ENCODE measurements at places on chromosomes 7 and 10.

DNA sequence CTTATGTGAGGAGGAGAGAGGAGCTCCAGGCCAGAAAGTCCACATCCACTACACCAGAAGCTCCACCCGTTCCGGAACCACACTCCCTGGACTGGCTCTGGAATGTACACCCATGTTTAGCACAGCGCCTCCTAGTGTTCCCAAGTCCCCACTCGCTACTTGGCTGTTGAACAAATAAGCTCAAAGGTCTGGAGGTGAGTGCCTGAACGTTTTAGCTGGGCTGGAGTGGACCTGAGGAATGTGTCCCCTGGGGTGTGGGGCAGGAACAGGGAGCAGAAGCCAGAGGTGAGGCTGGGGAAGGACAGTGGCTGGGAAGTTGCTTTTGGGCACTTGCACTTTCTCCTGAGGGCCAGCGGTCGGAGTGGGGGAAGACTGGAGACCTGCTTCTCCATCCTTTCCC is 164.1 kb upstream of the CDCA7L start:
- DNase-seq, result peak; percentile 15

DNA sequence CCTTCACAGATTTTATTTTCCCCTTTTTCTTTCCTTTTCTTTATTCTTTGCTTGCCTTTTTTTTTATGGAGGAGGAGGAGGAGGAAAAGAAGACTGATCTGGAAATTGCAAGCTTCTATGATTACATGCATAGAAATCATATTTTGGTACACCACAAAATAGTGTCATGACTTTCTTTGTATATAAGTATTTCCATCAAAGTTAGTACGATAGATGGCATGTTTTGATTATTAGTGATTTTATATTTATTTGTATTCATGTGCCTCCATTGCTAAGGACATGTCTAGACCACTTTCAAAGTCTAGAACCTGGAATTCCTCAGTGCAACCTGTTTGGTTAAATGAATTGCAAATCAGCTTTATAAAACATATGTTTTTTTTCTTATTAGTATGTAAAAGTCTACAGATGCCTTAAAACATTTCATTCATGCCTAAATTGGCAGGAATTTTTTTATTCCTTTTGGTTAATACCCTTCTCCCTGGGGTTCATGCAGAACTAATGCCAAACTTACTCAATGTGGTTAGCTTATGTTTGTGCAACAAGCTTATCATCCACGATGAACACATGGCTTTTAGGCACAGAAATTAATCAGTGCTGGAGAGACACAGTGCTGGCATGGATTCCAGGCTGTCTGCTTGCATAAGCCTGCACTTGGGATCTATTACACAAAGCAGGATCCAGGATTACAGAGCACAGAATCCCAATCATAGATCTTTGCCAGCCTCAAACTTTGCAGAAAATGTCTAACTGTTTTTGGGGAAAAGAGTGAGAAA is 213.1 kb downstream of the CHRM2 start:
- no peak for DNase-seq

GRCh38 chr10:91901784-91902677 is 7.3 kb downstream of the FGFBP3 start:
- DNase-seq, result peak; percentile 90

DNA sequence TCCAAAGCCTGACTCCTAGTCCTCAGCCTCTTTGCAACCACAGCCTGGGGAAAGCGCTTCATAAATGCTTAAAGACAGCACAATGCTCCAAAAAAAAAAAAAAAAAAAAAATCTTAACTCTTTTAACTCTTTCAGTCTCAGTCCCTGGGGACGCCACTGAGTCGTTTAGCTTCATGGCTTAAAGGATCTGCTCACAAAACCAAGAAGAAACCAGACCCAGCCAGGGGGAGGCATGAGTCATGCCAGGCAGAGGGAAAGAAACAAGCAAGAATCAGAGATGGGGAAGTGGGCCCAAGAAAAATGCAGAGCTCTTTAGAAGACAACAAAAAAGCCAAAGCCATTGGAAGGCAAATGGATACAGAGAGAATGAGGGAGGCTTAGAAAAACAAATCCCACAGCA is 32.5 kb upstream of the DOCK1 start:
- DNase-seq, result no peak

GRCh38 chr10:110209926-110210673 is 2.7 kb downstream of the MXI1 start:
- DNase-seq, result no peak

DNA sequence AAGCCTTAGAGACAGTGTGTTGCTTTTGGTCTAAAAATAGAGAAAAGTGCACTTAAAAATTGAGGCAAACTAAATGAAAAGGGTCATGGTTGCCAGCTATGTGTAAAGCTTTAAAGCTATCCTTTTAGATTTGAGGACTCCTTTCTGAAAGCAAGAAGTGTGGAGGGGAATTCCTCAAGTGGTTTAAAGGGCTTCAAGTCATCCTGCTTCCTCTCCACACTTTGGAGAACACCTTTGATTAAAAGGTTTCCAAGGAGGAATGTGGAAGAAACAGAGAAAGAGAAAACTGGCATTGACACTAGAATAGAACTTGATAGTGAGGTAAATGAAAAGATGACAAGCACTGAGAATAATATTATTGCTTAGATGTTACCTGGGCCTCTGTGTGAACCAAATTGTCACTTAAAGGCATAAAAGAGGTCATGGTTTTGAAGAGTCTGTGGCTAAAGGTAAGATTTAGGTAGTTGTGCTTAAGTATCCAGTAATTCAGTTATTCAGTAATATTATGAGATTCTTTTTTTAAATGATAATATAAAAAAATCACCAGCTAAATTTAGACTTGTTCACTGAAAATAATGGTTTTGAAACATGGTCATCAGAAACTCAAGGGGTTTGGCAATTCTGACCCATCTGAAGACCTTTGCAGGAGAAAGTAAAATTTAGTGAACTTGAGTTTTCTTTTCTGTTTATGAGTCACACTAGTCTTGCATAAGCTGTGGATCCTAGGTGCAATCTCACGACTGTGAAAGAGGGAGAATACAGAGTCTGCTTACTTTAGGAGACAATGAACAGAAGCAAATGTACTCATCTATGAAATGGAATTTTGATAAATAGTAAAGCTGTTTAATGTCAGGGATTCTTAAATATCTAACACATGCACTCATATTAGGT is 466.0 kb downstream of the KIF20B start:
- no peak for DNase-seq

DNA sequence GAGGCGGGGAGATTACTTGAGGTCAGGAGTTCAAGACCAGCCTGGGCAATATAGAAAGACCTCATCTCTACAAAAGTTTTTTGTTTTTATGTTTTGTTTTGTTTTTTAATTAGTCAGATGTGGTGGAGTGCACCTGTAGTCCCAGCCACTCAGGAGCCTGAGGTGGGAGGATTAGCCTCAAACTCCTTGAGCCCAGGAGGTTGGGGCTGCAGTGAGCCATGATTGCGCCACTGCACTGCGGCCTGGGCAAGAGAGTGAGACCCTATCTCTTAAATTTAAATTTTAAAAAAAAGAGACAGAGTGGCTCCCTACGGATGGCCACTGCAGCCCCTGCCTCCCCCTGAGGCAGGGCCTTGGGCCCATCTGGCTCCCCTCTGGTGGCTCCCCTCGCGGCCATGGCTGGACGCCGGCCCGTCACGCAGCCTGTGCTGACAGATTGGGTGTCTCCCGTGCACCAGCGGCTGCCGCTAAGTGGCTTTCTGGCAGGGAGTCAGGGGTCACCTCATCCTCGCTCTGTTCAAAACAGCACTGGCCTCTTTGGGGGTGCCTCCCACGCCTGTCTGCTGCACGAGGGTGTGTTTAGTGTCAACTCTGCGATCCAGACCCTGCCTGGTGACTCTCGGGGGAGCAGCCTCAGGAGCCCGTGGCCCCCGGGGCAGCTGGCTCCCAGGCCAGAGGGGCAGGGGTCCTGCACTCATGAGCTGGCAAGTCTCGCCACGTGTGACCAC is 44.4 kb upstream of the ELN start:
- no peak for DNase-seq

DNA sequence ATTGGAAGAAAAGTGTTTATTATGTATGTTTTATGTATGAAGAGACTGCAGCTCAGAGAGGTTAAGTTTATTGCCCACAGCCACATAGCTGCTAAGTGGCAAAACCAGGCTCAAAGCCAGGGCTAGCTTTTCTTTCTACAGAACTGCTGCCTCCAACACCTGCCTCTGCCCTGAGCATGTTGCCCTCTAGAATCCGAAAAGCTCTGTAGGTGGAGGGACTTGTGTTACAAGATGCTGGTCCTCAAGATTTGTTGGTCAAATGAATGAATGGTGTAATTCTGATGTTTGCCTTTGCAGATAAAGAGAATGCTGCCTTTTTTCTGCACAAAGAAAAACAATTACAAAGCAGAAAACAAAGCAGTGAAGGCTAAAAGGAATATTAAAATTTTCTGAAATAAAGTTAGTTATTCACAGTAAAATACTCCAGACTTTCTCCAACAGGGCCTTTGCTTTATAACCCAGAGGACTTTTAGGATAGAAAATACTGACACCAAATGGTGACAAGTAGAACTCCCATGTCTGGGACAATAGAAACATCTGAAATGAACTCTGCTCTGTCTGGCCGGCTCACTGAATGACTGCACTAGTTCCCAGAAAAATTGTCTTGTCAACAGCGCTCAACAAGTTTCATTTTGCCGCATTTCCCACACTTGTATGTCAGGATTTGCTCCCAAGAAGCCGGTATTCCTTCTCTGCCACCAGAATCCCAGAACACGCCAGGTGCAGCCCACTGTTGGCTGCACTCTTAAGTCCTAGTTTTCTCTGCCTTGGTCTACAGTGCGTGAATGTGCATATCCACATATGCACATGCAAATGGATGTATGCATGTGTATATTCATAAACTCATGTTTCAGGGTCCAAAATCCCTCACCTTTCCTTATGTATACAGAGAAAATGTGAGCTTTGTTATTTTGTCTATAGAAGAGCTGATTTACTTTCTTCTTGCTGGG is 11.0 kb upstream of the DNTT start:
- peak; percentile 69 for DNase-seq

DNA sequence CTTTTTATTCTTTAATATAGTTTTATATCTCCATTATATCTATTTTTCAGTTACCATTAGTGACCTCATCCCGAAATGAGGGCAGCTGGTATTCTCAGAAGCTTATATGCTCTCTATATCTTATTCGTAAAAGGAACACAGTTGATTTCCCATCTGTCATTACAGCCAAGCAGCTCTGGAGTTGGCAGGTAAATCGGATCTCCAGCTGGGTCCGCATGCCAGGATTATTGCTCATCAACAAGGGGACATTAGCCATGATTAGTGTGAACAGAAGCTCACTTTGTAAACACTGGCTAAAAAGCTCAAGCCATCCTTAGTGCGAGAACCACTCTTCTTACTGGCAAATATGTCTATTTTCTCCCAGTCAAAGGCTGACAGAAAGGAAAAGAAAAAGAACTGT is 180.3 kb downstream of the NPSR1 start:
- no peak for DNase-seq

DNA sequence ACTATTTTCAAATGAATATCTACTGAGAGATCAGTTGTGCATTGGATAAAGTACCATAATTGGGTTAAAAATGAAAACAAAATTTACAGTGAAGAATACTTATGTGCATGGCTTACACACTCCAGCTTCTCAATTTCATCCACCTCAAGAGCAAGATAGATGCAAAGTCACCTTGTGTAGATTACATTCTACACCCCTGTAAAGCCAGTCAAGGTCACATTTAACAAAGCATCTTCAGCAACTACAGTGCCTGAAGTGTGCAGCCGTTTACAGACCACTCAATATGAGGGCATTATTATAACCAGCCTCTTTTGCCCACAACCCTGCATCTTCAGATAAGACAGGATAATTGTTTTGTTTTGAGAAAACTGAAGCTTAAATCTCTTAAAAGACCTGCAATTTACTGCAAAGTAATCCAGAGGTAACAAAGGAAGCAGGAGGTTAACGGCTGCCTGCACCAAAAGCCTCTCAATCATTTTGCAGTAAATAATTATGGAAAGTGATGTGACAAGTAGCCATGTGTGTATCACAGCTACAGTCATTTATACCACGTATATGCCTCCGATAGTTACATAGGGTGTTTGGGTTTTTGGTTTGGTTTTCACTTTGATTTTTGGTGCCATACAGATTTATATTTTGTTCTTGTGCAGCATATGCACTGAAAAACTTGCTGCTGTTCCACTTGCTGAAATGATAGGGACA is 4.9 kb downstream of the PURB start:
- DNase-seq, result no peak

DNA sequence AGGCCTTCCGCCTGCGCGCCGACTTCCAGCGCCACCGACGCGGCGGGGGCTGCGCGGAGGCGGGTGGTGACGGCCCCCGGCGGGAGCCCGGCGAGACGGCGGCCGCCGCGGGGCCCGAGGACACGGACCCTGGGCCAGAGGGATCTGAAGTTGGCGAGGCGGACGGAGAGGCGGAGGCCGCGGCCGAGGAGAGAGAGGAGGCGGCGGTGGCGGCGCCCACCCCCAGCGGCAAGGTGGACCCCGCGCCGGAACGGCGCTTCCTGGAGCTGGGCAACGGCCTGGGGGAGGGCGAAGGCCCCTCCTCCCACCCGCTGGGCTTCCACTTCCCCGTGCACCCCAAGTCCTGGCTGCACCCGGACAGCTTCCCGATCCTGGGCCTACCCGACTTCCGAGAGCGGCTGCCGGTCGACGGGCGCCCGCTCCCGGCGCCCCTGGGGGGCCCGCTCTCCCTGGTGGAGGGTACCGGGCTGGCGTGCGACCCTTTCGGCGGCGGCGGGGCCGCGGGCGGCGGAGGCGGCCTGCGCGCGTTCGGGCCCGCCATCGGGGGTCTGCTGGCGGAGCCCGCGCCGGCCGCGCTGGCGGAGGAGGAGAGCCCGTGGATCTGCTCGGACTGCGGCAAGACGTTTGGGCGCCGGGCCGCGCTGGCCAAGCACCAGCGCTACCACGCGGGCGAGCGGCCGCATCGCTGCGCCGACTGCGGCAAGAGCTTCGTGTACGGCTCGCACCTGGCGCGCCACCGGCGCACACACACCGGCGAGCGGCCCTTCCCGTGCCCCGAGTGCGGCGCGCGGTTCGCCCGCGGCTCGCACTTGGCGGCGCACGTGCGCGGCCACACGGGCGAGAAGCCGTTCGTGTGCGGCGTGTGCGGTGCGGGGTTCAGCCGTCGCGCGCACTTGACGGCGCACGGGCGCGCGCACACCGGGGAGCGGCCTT is 16.2 kb downstream of the ZNF316 start:
- no peak for DNase-seq

DNA sequence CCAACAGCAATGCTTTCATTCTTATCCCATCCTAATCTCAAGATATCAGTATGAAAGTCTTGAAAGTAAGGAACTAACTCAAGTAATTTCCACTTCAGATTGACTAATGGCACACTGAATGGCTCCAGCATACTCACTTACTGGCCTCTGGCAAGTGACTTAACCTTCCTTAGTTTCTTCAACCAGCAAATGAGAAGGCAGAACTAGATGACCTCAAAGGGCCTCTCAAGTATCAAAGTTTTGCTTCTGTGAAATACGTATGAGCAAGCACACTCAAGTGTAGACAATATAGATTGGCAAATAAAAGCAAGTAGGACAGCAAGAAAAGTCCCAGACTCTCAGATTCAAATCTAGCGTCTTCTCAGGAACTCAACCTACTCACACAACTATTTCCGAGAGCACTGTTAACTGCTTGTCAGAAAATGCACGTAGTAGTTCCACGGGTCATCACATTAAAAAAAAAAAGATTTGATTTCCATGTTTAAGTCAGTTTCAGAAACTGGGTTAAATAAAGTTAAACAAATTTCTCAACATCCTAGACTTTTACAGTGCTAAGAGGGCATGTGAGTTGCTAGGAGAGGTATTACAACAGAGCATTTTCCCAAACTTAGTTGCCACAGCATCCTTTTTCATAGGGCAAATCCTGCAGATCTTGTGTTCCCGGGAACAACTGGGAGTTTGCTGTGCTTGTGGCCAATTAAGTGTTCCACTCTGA is 276.9 kb upstream of the KLF14 start:
- DNase-seq, result peak; percentile 92

All from inflammatory macrophage treated with lipopolysaccharide for 1 hour (primary cell).